ENCODE measurements at places on chromosomes 4 and X.
A peak's percentile ranks its signal among the peaks of the same experiment; 100 is the strongest.

DNA sequence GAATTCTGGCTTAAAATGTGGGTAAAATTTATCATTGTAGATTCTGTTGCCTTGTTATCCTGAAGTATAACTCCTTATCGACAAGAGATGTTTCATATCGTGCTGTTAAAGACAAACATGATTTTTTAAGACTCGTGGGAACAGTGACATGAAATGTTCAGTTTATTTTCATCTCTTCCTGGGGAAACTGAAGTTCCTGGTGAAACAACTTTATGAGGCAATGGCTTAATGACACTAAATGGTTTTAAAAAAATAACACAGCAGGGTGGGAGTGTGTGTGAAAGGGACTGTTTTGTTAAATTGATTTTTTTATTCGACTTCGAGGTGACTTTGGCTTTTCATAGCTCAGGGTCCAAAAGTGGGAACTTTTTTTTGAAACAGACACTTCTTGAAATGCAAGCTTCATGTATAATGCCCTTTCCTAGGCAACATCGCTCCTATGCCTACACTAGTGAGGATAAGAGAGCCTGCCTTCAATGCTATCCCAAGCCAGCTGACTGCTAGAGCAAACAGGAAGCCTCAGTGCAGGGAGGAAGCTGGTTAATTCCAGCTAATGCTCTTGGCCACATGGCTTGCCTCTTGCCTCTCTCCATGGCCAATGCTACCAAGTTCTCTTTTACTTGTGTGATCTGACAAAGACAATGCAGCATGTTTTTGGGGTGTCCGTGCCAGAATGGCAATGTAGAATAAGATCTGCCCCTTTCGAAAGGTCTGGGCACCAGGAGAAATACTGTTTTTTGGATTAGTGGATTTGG lies 80.9 kb upstream of the PLAC1 start:
- no peak for DNase-seq

- peak; percentile 59 for DNase-seq
These were observed 29.9 kb downstream of the TKTL1 start for GRCh38 chrX:154325541-154325940.

- peak; percentile 80 for DNase-seq
These were observed 98.9 kb downstream of the HPGD start for GRCh38 chr4:174423257-174423944.

GRCh38 chr4:97073194-97073593 lies 1070.1 kb downstream of the STPG2 start:
- DNase-seq, result no peak

DNA sequence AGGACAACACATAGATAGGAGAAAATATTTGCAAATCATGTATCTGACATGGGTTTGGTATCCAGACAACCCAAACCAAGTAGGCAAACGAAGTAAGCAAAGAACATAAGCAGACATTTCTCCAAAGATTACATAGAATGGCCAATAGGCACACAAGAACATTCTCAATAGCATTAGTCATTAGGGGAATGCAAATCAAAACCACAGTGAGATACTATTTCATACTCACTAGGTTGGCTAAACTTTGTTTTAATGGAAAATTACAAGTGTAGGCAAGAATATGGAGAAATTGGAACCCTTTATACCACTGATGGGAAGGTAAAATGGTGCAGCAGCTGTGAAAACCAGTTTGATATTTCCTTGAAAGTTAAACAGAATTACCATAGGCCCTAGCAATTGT lies 74.7 kb downstream of the CHRNA9 start:
- DNase-seq, result peak; percentile 38

DNA sequence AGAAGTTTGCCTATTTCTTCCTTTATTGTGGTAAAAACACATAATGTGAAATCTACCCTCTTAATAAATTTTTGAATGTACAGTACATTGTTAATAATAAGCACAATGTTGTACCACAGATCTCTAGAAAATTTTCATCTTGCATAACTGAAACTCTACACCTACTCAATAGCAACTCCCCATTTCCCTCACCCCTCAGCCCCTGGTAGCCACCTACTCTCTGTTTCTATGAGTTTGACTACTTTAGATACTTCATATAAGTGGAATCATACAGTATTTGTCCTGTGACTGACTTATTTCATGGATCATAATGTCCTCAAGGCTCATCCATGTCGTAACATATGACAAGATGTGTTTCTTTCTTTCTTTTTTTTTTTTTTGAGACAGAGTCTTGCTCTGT lies 446.4 kb downstream of the RPA4 start:
- no peak for DNase-seq

DNA sequence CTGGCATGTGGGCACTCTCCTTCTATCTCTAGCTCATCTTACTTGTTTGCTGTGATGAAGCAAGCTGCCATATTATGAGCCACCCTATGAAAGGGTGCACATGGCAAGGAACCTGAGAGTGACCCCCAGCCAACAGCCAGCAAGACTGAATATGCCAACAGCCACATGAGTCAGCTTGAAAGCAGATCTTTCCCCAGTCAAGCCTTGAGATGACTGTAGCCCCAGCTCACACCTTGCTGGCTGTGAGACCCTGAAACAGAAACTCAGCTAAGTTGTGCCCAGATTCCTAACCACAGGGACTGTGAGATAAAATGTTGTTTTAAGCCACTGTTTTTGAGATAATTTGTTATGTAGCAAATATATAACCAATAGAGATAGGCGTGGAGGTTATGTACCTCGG lies 36.2 kb downstream of the KDM5C start:
- no peak for DNase-seq

GRCh38 chr4:181004056-181004455 lies 1239.1 kb upstream of the TENM3 start:
- no peak for DNase-seq

- DNase-seq, result peak; percentile 46
These were observed 18.4 kb downstream of the IL21 start for GRCh38 chr4:122602277-122603142.

- peak; percentile 70 for DNase-seq
These were observed 3.0 kb upstream of the ATP1B4 start for GRCh38 chrX:120358737-120359456.

DNA sequence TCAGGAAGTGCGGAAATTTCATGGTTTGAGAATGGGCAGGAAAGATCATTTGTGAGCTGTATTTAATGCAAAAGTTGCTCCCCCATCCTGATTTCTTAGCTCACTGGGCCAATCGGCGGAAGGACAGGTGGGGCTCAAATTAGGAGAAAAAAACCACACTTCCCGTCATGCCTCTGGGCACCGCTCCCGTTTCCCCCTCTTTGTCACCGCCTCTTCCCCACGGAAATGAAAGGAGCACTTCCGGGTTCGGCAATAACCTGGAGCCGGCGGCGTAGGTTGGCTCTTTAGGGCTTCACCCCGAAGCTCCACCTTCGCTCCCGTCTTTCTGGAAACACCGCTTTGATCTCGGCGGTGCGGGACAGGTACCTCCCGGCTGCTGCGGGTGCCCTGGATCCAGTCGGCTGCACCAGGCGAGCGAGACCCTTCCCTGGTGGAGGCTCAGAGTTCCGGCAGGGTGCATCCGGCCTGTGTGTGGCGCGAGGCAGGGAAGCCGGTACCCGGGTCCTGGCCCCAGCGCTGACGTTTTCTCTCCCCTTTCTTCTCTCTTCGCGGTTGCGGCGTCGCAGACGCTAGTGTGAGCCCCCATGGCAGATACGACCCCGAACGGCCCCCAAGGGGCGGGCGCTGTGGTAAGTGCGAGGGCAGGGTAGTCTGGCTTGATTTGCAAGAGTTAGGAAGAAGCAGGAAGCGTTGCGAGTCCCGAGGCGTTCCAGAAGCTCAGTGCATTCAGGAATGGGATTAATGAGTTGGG lies at the start of gene TMEM33:
Gene TMEM33, plus strand, starts transcription at position 529 of the 751 bp plus-strand sequence. Its CDS starts 56 bp downstream, at position 585.
- DNase-seq, result peak; percentile 87

- no peak for DNase-seq
These were observed 41.1 kb downstream of the PPP3CA start for GRCh38 chr4:101306225-101306624.

GRCh38 chr4:174522183-174523024 lies at the start of gene HPGD:
Gene HPGD (minus strand): TSS chr4:174522488. CDS start chr4:174522451, 37 bp downstream.
- peak; percentile 19 for DNase-seq

DNA sequence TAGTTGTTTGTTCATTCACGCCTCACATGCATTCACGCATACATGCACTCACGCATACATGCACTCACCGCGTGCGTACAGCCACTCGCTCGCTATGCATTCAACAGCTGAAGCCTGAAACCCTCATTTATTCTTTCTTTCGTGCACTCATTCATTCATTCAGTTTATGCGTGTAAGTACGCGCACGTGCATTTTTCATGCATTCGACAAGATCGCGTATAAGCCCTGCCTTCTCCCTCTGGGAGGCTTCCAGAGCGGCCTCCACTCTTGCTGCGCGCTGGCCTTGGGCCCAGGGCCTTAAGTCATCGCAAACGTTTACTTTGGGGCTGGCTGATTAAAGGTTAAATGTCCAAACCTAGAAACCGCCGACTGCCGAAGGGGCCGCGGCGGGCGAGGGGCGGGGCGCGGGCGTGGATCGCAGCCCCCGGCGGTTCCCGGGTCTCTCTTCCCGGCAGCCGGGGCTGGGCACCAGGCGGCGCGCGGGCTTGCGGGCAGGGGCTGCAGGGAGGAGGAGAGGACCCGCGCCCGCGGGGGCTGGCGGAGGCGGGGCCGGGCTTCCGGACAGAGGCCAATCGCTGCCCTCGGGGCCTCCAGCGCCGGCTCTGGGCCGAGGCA lies at the start of gene GYG2:
Gene GYG2, plus strand, starts transcription at position 587 of the 615 bp plus-strand sequence. CDS start 1,259 bp downstream, outside the sequence.
- DNase-seq, result peak; percentile 18

- no peak for DNase-seq
These were observed 44.0 kb upstream of the ADAD1 start for GRCh38 chr4:122334828-122335227.

DNA sequence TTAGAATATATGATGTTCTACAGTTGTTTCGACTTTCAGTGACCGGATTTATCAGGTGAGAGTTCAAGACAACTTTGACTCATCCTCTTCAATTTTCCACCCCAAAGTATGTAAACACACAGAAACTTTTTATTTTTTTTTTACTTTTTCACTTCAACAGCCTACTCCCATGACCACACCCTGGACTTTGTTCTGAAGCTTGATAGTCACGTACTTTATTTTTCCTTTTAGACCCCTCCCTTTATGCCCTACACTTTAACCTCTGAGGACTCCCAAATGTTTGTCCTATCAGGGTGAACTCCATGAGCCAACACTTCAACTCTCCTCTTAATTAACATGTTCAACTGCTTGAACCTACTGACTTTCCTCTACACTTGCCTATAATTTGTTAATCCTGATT lies 2.5 kb upstream of the DDX60 start:
- DNase-seq, result no peak

- no peak for DNase-seq
These were observed 18.5 kb downstream of the ANXA3 start for GRCh38 chr4:78570117-78570516.

GRCh38 chrX:119325456-119325855 lies 73.7 kb upstream of the SLC25A43 start:
- peak; percentile 11 for DNase-seq

GRCh38 chrX:140767646-140768045 lies 58.1 kb downstream of the LINC00632 start:
- DNase-seq, result peak; percentile 39

- DNase-seq, result peak; percentile 81
These were observed 152.8 kb upstream of the DIPK2B start for GRCh38 chrX:45353456-45353855.

DNA sequence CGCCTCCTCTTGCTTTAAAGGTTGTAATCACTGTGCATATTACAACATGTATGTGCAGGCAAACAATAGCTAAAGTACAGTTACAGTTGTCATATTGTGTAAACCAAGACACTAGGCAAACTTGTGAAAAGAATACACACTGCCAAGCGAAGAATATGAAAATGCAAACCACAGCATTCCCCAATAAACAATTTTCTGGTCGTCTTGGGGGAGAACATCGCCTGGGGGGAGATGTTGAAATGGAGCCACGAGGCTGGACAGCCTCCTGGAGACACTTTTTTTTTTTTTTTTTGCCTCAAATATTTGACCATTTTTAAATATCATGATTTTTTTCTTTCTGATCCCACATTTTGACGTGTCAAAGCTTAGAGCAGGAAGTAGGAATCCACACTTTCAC lies 51.7 kb upstream of the PDLIM3 start:
- DNase-seq, result no peak

DNA sequence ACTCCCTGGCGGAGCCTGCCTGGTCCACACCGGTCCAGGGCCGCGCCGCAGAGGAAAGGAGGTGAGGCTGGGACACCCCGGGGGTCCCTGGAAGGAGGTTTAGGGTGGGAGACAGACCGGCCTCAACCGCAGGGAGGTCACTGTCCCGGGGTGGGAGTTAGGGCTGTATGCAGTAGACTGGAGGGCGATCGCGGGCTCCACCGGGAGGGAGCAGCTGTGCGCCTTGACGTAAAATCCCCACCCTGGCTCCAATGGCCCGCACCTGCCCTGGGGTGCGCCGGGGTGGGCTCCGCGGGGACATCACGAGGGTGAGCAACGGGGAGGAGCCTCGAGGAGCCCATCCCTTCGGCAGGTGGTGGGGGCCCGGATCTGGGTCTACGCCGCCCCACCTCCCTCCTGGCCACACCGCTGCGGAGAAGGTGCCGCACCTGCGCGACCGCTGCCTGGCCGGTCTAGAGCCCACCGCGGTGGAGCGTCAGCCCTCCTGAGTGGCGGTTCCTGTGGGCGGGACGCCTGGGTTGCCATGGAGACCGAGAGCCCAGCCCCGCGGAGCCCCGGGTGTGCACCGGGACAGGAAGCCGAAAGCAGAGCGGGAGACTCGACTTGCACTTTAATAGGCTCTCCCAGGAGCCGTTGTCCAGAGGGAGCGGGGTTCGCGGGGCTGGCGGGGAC lies 105.1 kb downstream of the ADRA2C start:
- DNase-seq, result no peak

DNA sequence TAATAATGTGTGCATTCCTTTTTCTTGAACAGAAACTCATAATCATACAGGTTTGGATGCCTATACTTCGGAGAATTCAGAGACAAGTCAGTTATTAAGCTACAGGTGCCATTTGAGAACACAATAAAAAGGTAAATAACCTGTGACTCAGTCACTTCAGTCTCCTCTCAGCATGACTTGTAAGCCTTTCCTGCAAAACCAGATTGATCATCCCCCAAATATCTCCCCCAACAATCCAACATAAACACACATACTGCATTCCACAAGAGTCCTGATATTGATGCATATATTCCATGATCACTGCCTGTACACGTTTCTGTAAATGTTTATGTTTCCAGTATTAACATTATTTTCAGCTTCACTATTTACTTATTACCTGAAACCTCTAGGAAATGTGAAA lies 110.8 kb downstream of the PWWP3B start:
- no peak for DNase-seq

- no peak for DNase-seq
These were observed 156.8 kb downstream of the GRXCR1 start for GRCh38 chr4:43049326-43049725.

DNA sequence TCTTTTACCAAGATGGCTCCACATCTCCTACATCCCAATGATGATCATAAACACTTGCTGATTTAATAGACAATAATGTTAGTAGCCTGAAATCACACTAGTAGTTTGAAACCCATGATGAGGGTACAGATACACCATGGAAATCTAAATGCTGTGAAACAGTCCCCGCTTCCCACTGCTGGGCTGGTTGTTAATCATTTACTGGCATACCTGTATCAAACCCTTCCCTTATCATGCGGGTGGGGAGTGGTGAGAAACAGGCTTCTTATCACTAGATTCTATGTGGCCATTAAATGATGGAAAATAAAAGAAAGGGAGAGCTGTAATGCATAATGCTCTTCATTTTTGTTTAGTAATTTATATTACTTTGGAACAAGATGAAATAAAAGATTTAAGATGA lies 21.9 kb downstream of the MAOA start:
- DNase-seq, result no peak

Measured in fibroblast of skin of back (primary cell).